ENCODE measurements at places on chromosomes 5 and 9. TPM values are rescaled to one million over a fixed set of nuclear protein-coding genes. Genes with fewer than 3 reads are reported as not detected.

PCDHB15 gene
- total RNA-seq = 1.6 TPM

- no peak overlapping the region for H3K4me3 ChIP-seq
- H3K36me3 ChIP-seq = no peaks in the 10 kb centered on the region
- no peak overlapping the region for H3K27ac ChIP-seq
- H3K4me1 ChIP-seq = peaks cover 8% of the 10 kb centered on the region
- no peaks in the 10 kb centered on the region for H3K27me3 ChIP-seq
Measured at GRCh38 chr5:181164076-181164952, 16.9 kb downstream of the OR2V2 start.

FAM170A gene
- total RNA-seq = not detected

GRCh38 chr5:179914032-179914755 is 6.5 kb upstream of the TBC1D9B start:
- peaks cover 5% of the 10 kb centered on the region for H3K4me1 ChIP-seq
- no peak overlapping the region for H3K4me3 ChIP-seq
- no peak overlapping the region for H3K27ac ChIP-seq
- DNase-seq = peak; percentile 29
- no peaks in the 10 kb centered on the region for H3K36me3 ChIP-seq
- H3K27me3 ChIP-seq = peaks cover 3% of the 10 kb centered on the region

TAF11L10 gene
- not detected for total RNA-seq

DNA sequence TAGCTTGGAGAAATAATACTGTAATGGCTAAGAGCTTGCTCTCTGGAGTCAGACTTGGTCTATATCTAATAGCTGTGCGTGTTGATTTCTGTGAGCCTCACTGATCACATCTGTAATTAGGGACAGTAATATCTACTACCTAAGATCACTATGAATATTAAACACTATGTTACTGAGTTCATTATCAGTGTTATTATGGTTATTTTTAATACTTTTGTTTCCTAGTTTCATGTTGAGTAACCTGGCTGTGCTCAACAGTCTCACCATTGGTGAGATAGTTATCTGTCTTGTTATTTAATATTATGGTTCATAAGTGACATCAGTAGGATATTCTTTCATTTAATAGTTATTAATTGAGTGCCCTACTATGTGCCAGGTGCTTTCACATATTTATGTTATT is 22.4 kb upstream of the CAVIN4 start:
- H3K4me3 ChIP-seq = no peak overlapping the region
- no peak for DNase-seq
- no peaks in the 10 kb centered on the region for H3K36me3 ChIP-seq
- H3K27ac ChIP-seq = no peak overlapping the region
- no peaks in the 10 kb centered on the region for H3K27me3 ChIP-seq

GRCh38 chr5:1343931-1344901 is 683 bp downstream of the CLPTM1L start:
- H3K27ac ChIP-seq = no peak overlapping the region
- H3K4me1 ChIP-seq = peaks cover 12% of the 10 kb centered on the region
- H3K36me3 ChIP-seq = peaks cover 12% of the 10 kb centered on the region

Data from astrocyte (in vitro differentiated cells and primary cell).